ENCODE measurements at places on chromosomes 2 and 18.

- no peak for DNase-seq
Measured at GRCh38 chr2:157931542-157931941, 55.4 kb upstream of the ACVR1 start.

DNA sequence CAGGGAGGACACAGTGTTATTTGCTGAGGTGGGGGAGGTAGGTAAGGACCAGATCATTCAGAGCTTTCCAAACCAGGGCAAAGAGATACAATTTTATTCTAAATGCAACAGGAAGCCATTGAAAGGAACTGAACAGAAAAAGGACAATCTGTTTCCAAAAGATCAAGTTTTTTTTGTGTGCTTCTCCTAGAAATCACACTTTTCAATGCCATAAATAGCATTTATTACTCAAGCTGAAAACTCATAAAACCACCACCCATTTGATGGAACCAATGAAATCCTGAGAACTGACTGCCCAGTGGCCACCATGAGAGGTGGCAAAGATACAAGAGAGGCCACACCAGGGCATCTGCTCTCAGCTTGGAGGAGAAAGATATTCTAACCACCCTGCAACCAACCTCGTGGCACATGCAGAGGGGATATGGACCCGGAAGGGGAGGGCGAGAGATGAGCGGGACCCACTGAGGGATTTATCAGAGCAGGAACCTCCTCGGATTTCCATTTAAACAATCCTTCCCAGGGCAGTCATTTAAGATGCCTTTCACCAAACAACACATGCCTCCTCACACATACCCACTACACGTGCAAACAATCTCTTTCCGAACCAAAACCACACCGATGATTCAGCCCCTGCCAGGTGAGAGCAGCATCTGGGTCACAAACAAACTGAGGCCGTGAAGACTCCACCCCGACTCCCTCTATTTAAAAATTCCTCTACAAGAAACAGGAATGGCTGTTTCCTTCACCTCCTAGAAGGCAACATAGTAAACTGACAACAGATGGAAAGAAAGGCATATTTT is 8.8 kb downstream of the CYB5A start:
- no peak for DNase-seq

GRCh38 chr2:241666627-241667400 is 19.8 kb downstream of the DTYMK start:
- no peak for DNase-seq

DNA sequence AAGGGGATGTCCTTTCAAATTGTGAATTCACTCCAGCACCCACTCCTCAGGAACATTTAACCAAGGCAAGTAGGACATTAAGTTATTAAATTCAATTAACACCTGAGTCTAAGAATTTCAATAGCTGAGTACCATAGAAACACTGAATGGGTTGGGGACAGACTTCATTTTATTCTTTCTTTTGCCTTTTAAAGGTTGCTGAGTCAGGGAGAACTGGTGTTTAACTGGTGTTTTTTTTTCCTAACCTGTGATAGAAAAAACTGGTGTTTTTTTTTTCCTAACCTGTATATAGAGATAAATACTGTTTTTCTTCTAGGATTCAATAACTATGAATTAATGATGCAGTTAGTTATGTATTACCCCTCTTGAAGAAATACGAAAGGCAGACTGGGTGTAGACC is 38.9 kb downstream of the TTC27 start:
- DNase-seq = no peak

GRCh38 chr18:28158083-28158581 is 18.8 kb downstream of the CDH2 start:
- no peak for DNase-seq

GRCh38 chr2:37414470-37414949 is 70.1 kb downstream of the QPCT start:
- DNase-seq = peak; percentile 58

DNA sequence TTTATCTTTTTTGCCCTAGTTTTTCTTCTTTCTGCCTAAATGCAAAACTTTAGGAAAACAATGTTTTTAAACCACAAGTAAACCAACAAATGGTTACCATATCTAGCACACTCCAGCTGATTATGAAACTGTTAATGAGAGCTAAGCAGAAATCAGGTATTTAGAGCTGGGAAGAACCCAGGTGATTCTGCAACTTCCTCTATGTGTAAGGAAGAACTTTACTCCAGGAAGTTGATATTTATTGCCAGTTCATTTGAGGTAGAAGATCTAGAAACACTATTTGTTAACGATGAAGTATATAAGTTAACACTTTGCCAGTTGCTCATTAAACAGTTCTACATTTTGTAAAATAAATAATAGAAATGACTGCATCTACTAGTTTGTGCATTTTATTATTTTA is 409.7 kb downstream of the XIRP2 start:
- no peak for DNase-seq

DNA sequence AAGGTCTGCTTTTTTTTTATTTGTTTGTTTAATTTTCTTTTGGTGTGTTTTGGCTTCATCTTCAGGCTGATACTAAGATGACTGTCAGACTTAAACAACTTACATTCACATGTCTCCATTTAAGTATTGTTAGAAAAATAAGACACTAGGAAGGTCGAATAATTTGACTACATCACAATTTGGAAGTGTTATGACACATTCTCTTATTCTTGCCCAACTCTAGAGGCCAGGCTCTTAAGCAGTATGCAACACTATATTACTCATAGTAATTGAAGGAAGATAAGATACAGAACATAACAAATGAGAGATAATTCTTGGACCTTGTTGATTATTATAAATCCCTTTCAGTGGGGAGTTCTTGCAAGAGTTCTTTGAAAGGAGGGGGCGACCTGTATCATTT is 295.3 kb upstream of the COL3A1 start:
- no peak for DNase-seq
